ENCODE measurements at places on chromosomes 7 and 10.

DNA sequence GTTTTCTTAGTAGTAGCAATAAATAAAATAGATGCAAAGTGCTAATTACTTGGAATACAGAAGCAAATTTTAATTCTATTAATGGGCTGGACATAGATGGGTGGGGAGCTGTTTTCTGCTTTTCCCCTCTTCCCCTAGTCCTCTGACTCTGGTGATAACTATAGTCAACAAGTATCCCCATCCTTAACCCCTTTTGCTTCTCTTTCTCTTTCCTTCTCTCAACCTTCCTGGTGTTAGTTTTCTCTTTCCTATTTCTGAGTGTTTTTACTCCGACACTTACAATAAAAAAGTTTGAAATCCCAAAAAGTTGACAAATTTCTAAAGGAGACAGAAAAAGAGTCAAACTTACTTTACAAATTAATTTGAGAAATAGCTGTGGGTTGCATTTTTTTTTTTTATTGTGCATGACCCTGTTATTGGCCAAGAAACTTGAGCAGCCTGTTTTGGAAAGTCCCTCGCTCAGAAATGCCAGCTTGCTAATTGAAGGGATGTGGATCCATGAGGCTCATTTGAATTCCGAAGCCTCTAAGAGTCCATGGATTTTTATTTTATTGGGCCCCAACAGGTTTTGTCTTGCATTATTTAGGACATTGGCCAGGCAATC lies 2.4 kb downstream of the FAS start:
- no peak for DNase-seq

DNA sequence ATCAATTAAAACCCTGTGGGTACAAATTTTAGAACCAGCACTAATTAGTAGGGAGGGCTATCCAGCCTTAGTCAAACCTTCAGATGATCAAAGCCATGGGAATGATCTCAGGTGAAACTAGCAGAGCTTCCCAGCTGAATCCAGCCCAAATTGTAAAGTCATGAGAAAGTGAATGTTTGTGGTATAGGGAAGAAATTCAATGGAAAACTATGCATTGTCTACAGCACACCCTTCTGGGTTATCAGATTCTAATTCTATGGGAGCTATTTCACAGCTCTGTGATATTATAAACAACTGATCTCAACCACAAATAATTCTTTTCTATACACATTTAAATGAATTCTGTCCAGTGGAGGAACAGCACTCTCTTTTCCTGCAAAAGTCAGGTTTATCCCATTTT lies 24.6 kb upstream of the BMPER start:
- no peak for DNase-seq

GRCh38 chr10:31299119-31299518 lies 19.9 kb upstream of the ZEB1 start:
- DNase-seq = no peak

GRCh38 chr10:121668314-121669027 lies 70.2 kb upstream of the FGFR2 start:
- DNase-seq = no peak

- no peak for DNase-seq
Measured at GRCh38 chr10:72729528-72729927, 37.6 kb downstream of the MCU start.

DNA sequence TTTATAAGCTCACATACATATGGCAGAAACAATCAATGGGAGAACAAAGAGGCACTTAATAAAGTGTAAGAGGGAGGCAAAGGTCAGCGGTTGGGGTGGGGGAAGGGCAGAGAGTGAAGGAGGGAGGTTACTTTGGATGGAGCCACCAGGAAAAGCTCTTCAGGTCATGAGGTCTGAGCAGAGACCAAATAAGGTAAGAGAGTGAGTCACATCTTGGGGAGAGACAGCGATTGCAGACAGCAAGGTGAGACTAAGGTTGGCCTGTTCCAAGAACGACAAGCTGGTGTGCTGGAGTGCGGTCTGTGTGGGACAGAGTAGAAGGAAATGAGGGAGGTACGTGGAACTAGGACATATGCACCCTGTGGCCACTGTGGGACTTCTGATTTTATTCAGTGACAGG lies 74.3 kb upstream of the TOMM7 start:
- no peak for DNase-seq

GRCh38 chr7:116618338-116619128 lies 53.5 kb upstream of the MET start:
- no peak for DNase-seq

GRCh38 chr10:71343392-71343773 lies 24.3 kb downstream of the SLC29A3 start:
- no peak for DNase-seq

DNA sequence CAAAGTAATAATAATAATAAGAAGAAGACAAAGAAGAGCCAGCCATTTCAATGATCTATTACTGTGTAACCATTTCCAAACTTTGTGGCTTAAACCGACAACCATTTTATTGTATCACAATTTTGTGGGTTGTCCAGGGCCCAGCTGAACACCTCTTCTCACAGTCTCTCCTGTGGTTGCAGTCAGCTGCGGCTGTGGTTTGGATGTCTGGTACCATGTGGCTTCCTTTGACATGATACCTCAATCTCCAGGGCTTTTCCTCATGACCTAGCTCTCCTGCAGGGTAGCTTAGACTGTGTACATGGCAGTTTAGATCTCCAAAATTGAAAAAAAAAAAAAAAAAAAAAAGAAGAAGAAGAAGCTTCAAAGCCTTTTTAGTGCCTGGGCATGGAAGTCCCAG lies 72.6 kb upstream of the NFKB2 start:
- no peak for DNase-seq

DNA sequence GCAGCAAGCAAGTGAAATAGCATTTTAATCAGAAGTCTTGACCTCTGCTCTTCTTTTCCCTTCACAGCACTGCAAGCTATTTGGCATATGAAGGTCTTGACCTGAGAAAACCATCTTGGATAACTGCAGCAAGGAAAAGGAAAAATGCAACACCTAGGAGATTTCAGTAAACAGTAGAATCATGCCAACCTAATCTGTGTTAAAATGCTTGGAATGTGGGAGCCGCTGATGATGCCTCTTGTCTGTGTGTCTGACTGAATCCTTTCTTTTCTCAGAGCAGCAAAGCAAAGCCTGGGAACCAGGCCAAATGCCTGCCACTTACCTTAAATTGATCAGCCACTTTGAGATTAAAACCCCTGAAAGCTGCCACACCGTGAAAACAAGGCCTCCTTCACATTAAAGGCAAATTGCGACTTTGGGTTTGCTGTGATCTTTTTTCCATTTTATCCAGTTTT lies 80.4 kb upstream of the CDK6 start:
- DNase-seq = no peak

DNA sequence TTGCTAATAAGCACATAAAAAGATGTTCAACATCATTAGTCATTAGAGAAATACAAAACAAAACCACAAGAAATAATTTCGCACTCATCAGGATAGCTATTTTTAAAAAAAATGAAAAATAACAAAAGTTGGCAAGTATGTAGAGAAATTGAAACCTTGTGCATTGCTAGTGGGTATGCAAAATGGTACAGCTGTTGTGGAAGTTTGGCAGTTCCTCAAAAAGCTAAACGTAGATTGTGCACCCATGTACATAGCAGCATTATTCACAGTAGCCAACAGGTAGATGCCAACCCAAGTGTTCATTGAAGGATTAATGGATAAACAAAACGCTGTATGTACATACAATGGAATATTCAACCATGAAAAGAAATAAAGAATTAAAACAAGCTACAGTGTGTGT lies 35.3 kb upstream of the STARD3NL start:
- no peak for DNase-seq

DNA sequence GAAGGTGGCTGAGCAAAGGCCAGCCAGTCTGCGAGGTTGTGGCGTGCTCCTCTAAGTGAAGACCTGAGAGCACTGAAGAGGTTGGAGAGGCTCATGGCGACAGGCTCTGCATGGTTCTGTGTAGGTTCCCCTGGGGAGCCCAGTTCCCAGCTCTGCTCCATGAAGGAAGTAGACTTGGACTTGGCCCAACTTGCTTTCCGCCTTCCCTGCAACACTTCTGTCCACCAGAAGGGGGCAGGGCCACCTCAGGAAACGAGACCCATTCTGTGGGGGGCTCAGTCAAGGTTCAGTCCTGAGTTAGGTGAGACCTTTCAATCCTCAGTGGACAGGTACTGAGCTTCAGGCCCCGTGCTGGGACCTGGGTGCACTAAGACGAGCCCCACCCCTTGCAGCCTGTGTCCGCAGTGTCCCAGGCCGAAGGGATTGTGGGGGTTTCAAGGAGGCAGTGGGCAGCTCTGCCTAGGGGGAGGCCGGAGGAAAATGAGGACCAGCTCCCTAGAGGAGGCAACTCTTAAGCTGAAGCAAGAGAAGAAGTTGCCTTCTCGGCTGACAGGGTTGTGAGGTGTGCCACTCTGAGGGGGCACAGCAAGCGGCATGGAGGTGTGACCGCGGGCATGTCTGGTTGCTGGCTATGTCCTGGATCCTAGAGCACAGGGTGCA lies 15.0 kb upstream of the PCBD1 start:
- no peak for DNase-seq

GRCh38 chr10:103834436-103835095 lies 20.8 kb downstream of the SH3PXD2A start:
- DNase-seq = no peak

- peak; percentile 54 for DNase-seq
Measured at GRCh38 chr7:149496642-149497391, 792 bp downstream of the ZNF746 start.

DNA sequence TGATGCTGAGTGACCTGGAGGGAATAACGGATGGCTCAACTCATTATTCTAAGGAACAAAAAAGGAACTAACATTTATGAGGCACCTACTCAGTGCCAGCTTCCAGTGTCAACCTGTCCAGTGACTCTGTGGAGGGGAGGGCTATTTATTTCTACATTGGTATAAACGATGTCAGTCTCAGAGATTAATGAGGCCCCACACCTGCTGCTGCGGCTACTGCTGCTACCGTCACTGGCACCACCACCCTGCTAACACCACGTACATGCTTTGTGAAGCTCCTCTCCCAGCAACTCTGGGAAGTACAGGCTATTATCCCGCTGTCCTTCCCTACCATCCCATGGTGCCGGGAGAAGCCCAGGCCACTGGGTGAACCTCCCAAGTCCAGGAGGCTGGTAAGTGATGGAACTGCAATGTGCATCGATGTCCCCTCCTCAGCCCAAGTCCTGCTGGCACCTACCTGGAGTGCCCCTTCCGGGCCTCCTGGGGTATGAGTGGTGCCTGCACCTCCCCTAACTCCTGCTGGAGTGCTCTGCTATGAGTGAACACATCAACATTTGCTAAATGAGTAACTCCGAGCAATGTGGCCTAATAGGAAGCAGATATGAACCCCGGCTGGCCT lies 101.5 kb downstream of the ARHGAP22 start:
- DNase-seq = no peak

- DNase-seq = no peak
Measured at GRCh38 chr7:121810831-121811672, 61.9 kb upstream of the PTPRZ1 start.

GRCh38 chr10:124579011-124579399 lies 117.4 kb downstream of the LHPP start:
- DNase-seq = no peak

DNA sequence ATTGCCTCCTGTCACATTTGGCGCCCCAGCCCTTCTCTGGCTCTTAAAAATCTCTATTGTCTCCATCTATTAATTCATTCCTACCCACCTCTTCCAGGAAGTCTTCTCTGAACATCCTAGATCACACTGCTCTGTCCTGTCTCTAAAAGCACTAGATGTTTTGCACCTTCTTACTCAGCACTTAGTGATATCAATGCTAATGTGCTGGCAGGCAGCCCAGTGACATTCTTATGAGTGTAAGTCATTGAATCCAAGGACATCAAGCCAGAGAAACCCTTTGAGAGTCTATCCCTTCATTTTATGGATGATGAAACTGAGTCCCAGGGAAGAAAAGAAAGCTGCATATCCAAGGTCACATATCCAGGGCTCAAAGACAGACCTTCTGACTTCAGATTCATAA lies 48.3 kb upstream of the PAX2 start:
- no peak for DNase-seq

DNA sequence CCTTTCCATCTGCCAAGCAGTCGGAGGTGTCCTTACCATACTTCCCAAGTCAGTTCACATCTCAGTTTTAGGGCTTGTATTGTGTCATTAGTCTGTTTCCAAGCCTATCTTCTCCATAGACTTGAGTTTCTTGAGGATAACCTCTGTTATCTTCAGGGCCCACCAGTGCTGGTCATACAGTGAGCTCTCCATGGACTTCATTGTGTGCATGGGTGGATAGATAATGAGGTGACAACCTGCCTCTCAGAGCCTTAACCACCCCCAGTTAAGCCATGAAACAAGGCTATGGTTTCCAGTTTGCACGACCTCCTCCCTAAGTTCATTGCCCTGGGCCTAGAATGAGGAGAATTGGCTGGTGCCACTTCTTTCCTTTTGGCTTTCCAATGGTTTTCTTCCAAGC lies 38.5 kb upstream of the WAC start:
- DNase-seq = no peak

DNA sequence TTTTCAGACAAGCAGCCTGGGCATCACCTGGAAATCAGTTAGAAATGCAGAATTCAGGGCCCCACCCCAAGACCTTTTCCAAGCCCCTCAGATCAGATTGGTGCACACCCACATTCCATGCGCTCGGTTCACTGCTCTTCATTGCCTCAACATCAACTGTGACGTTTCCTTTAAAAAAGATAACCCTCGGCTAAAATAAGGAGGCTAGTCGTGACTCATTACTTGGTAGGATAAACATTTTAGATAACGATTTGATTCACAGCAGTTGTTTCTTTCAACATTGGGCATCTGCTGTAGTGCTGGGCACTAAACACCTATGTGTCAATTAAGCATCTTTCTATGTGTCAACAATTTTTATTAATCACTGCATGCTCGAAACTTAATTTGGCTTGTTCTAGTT lies 191.1 kb upstream of the LRGUK start:
- no peak for DNase-seq

All from activated naive CD4-positive, alpha-beta T cell (primary cell).